ENCODE measurements at places on chromosomes 13 and 19.

DNA sequence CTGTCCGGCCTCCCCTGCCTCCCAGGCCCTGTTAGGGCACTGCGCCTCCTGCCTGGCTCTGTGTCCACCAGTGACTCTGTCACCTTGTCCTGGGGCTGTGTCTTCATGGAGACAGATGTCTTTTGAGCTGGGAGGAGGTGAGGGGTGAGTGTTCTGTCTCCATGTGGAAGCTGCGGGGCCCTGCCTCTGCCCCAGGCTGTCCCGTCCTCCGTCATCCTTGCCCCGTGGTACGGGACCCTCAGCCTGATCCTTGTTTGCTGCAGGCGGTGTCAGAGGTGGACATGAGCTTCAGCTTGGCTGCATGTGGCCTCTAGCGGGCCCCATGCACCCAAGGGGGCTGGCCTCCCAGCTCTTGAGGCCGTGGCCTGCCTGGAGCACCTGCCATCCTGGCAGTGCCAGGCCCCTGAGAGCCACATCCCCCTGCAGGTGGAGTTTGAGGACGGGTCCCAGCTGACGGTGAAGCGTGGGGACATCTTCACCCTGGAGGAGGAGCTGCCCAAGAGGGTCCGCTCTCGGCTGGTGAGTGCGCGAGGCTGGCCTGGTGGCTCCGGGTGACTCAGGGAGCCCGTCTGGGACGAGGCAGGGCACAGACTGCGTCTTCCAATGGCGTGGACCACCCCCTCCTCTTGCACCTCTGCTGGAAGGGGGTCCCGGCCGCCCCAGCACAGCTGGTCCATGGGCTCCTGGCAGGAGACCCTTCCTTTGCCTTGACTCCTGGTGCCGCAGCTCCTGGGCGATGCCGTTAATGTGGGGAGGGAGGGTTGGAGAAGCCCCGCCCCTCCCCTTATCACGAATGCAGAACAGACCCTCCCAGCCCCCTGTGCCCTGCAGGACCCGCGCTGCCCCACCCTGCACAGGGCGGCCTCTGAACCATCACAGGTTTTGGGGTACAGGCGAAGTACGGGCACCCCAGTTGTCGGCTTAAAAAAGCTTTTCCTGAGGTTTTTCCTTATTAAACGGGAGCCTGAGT, 181.3 kb downstream of the KDM4B start:
- peak; percentile 37 for DNase-seq

GRCh38 chr13:77338961-77339401, 12.1 kb upstream of the MYCBP2 start:
- peak; percentile 79 for DNase-seq

DNA sequence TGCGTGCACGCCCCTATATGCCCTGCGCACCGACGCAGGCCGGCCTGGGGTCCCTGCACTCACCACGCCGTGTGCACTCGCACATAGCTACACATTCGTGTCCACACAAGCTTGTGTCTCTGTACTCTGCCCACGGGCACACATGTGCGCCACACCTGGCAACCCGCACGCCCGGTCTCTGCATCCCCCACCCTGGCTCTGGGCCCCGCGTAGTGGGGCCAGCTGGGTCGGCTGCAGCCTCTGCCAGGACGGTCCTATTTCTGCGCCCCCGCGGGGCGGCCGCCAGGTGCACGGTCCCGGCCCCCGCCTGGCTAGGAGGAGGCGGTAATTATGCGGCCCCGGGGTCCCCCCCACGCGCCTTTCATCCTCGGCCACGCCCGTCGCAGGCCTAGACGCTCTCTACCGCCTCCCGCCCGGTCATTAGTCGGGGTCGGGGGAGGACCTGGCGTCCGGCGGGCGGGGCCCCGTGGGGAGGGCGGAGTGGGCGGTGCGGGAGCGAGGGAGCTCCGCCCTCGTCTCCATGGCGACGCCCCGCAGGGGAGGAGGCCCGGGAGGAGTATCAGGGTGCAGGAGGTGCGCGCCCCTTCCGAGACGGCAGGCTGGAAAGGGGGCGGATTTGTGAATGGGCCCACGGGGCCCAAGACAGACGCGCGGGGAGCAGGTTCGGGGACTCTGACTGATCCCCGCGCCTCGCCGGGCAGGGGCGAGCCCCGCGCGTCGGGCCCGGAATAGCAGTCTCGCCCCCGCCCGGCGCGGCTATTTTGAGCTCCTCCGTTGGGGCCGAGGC, 2.8 kb upstream of the CIRBP start:
- DNase-seq, result peak; percentile 93

GRCh38 chr19:15288146-15288963, 44.0 kb downstream of the BRD4 start:
- DNase-seq, result peak; percentile 76

DNA sequence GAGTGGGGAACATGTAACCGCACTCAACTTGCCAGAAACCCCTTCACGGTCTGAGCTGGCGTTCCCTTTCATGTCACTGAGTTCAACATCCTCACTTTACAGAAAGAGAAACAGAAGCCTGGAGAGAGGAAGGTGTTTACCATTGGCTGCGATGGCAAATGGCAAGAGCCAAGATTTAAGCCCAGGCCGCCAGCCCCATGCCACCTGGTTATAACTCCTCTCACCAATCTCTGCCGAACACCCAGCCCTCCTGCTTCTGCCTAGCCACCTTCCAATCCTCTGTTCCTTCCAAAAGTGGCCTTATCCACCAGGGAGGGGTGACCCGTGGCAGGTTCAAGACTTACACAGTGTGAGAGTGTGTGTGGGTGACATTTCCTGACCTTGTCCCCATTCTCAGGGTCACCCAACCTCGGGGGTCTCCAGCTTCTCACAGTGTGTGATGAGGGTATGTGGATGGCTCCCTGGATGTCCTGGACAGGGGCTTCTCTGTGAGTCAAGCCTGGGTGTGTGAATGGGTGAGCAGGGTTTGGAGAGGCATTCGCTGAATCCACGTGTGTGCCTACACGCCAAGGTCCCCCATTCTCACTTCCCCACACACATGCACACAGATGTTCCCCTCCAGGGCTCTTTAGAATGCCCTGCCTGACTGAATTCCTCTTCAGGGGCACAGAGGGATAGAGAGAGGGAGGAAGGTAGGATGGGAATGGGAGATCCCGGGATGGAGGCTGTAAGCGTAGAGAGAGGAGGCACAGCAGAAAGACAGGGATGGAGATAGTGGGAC, 1.2 kb downstream of the CADM4 start:
- DNase-seq, result peak; percentile 65

- DNase-seq, result no peak
Observed at GRCh38 chr19:15673176-15673654, 328 bp downstream of the CYP4F12 start.

DNA sequence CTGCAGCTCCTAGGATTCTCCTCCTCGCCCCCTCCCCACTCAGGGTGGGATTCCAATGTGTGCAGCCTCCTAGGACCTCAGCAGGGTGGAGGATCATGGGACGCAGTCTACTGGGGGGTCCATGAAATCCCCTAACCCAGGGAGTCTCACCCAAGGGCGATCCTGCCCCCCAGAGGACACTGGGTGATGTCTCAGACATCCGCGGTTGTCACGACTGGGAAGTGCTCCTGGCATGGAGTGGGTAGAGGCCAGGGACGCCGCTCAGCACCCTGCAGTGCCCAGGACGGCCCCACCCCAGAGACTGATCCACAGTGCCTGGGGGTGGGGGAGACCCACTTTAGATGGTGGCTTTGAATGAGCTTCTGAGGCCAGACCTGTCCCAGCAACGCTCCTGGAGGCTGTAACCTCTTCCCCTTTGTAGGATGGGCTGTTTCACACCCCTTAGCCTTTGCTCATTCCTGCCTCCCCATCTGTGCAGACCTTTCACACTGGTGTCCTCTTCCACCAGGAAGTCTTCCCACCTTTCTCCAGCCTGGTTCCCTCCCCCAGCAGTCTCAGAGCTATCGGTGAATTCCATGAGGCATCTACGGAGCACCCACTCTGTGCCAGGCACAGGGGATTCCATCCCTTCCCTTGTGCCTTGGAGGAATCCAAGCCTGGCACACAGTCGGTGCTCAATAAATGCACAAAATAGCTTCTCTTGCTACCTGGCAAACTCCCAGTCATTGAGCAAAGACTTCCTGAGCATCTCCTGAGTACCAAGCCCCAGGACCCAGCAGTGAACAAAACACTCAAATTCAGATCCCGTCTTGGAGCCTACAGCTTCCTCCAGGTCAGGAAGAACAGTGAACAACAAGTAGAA, 10.5 kb downstream of the SMIM24 start:
- no peak for DNase-seq

- DNase-seq, result no peak
Observed at GRCh38 chr13:28856287-28856686, 36.1 kb downstream of the MTUS2 start.

- DNase-seq, result no peak
Observed at GRCh38 chr13:33197541-33197971, 88.0 kb downstream of the STARD13 start.

DNA sequence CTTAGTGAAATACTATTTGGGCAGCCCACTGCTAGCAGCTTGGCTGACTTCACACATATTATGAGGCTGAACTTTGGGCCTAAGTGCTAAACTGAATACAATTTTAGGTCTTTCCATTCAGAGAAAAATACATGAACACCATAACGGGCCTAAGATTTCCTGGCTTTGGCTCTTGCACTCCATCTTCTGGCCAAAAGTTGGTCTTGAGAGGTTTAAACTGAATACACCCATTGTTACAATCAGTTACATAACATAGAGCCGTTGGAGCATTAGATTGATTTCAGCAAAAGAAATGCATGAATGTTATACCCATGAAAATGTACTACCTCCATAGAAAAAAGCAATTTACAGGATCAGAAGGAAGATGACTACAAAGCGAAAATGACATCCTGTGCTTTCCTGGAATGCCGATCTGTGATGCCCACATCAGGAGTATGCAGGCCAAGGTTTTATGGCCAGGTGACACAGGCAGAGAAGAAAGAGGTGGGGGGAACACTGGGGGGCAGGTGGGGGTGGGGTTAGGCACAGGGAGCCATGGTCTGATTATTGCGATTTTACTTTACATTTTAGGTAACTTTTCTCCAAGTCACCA, 11.1 kb upstream of the SHISA2 start:
- peak; percentile 23 for DNase-seq

GRCh38 chr13:36954542-36954941, 34.5 kb upstream of the SMAD9 start:
- DNase-seq, result no peak

GRCh38 chr13:98313922-98314292, 136.8 kb upstream of the RNF113B start:
- no peak for DNase-seq

DNA sequence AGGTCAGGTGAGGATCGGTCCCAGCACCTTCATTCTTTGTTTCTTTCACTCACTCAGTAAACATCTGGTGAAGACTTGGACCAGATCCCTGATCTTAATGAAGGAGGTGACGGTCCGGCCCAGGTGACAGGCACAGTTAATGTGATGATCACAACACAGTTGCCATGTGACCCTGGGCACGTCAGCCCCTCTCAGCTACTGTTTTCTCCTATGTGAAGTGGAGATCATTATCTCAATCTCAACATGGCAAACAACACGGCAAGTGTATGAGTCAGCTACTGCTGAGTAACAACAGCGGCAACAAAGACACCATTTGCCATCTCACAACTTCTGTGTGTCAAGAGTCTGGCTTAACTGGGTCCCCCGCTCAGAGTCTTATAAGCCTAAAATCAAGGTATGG, 74.6 kb downstream of the GNG7 start:
- DNase-seq, result no peak

- DNase-seq, result no peak
Observed at GRCh38 chr13:66071608-66072007, 1158.5 kb downstream of the PCDH9 start.

DNA sequence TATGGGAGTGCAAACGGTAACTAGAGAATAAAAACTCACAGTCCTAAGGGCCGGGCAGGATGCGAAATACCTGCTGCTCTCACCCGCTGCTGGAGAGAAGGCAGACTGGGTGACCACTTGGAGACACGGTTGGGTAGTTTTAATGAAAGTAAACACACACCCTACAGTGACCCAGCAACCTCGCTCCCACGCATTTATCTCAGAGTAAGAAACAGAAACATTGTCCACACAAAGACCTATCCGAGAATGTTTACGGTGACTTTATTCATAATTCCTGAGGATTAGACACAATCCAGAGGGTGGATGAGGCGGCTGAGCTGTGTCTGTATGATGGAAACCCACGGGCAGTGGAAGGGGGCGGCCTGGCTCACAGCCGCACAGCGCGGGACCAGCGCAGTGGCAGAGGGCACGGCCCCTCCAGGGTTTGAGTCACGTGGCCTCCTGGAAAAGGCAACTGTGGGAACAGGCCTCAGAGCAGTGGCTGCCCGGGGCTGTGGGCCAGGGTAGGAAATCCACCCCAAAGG, 73.5 kb upstream of the C13orf46 start:
- no peak for DNase-seq

GRCh38 chr19:29193155-29193554, 19.8 kb downstream of the UQCRFS1 start:
- DNase-seq, result no peak

GRCh38 chr19:2113439-2114211, 16.9 kb downstream of the IZUMO4 start:
- DNase-seq, result no peak

DNA sequence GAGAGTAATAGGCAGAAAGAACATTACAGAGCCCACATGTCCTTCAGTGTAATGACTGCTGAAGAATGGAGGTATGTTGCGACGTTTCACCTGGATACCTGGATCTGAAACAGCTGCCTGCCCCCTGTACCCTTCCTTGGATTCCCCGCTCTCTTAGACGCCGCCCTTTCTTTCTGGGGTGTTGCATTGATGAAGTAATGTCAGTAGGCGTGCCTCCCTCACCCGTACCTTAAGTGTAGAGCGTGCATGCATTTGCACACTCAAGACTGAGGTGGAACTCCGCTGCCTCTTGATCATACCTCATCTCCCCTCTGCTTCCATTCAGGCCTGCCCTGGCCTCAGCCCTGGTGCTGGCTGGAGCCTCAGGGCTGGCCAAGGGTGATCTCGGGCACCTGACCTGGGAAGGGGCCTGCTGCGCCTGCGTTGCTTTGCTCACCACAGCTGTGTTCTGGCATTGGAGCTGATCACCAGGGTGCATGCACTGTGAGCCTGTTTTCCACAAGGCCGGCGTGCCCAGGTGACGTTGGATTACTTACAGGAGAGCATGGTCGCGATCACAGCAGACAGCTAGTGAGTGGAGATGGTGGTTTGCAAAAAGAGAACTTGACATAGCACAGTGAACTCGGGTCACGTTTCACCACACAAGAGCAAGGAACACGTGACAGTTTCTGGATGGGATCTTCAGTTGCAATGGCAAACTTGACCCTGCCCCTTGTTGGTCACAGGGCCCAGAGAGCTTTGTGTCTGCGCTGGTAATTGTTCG, 99.0 kb downstream of the ARHGEF7 start:
- DNase-seq, result peak; percentile 68

DNA sequence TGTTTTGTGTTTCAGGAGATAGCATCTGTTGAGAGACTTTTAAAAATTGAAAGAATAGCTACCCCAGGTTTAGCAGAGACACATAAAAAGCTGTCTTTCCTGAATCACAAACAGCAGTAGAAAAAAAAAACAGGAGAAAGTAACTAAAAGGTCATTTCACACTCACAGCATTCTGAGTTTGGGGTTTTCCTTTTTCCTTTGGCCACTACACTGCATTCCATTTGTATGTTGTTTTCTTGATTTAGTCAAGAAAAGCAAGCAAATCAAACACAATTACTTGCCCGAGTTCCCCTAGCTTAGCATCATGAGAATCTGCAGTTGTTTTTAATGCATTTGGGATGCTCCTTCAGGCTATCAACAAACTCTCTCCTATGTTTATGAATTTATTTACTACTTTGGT, 161.0 kb downstream of the KCTD12 start:
- DNase-seq, result no peak
